ENCODE measurements at places on chromosomes 13 and 19.

GRCh38 chr13:83503424-83503823 lies 378.9 kb downstream of the SLITRK1 start:
- no peak for DNase-seq

DNA sequence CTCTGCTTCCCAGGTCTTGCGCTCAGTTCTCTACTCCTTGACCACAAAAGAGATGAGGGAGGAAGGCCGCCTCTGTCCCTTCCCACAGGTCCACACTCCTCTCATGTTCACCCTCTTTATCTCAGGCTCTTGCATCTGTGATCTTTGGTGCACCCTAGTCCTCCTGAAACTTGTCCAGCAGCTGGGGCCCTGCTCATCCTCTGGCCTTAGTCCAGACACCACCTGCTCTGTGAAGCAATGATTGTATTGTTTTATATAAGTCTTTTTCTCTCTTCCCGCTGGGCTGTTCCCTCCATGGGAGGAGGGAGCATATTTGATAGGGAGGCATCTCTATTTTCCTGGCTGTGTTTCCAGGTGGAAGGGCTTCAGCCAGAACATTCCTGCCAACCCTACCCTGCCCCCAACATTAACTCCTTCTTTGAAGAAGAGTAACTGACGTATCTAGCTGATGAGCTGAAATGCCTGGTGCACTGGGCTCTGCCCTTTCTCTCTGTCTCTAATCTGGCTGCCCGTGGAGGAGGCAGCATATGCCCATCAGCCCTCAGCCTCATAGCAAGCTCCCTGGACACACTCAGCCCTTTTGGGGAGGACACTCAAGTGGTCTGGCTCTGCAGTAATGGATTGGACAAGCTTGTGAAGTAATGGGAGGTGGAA lies 38.2 kb upstream of the SIAH3 start:
- no peak for DNase-seq

- DNase-seq, result no peak
These were observed 8.8 kb downstream of the SERPINE3 start for GRCh38 chr13:51348069-51348967.

DNA sequence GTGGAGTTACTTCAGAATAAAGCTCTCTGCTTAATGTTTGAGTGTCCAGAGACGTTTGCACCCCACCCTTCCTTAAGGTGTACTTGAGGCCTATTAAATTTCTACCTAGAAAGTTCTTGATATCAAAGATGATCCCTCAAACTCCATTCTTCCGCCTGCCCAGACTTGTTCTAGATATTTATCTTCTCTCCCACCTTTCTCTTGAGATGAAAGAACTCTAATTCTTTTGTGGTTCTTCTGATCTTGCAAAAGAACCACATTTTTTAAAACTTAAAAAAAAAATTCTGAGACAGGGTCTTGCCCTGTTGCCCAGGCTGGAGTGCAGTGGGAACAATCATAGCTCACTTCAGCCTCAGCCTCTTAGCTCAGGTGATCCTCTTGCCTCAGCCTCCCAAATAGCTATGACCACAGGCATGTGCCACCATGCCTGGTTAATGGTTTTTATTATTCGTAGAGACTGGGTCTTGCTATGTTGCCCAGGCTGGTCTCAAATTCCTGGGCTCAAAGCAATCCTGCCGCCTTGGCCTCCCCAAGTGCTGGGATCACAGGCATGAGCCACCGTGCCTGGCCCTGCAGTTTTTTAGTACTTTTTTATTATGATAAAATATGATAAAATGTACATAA lies 94.3 kb downstream of the SIPA1L3 start:
- DNase-seq, result no peak

- no peak for DNase-seq
These were observed 26.5 kb upstream of the CASP14 start for GRCh38 chr19:15022752-15023151.

GRCh38 chr13:45511310-45512097 lies 46.8 kb downstream of the COG3 start:
- DNase-seq, result peak; percentile 19

- no peak for DNase-seq
These were observed 123.1 kb downstream of the B3GLCT start for GRCh38 chr13:31322702-31323405.

- DNase-seq, result no peak
These were observed 15.9 kb downstream of the ZDHHC20 start for GRCh38 chr13:21443171-21443570.

DNA sequence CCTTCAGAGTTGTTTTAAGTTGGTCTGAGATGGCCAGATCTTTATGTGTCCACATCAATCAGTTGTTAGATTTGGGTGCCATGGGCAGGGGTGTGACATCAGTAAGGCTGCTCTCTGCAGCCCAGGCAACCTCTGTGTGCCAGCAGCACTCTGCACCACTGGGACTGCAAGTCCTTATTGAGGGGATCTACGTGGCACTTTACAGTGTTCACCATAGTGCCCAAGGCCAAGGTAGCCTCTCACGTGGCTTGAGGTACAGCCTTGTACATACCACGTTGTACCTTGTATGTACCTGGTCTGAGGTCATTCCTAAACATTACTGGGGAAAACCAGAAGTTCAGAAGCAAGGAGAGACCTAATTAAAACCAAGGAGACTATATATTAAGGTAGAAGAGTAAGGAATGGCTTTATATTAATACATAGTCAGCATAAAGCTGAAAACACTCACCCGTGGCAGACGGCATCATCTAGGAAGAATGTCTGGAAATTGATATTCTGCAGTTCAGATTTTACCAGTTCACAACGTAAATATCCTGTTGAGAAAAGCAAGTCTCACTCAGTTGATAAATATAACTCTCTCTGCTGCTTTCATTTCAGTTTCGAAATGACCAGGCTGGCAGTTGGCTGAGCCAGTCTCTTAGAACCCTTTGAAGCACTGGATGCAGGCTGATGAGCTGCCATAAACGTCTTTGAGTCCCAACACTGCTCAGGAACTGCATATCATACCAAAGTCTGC lies 128.8 kb downstream of the ZDHHC20 start:
- DNase-seq, result peak; percentile 39

DNA sequence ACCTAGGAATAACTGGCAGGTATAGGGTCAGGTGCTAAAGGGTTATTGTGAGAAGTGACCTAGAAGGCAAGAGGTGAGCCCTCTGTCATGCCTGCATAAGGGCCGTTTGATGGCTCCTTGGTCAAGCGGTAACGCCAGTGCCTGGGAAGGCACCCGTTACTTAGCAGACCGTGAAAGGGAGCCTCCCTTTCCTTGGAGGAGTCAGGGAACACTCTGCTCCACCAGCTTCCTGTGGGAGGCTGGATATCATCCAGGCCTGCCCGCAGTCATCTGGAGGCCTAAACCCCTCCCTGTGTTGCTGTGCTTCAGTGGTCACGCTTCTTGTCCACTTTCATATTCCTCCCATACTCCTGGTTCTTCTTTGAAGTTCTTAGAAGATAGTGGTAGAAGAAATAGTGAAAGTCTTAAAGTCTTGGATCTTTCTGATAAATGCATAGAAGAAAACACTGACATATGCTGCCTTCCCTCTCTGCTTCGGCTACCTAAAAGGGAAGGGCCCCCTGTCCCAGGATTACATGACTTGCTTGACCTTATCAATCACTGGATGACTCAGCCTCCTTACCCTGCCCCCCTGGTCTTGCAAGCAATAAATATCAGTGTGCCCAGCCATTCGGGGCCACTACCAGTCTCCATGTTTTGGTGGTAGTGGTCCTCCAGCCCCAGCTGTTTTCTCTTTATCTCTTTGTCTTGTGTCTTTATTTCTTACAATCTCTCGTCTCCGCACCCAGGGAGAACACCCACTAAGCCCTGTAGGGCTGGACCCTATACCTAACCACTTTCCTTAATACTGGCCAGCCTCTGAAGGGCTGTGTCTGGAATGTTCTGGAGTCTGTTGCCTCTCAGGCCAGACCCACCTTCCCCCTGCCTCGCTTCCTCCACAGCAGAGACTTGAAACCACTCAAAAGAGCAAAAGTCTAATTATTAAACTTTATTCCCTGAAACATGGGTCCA lies 16.1 kb upstream of the ABCC4 start:
- DNase-seq, result no peak

GRCh38 chr13:104477261-104477660 lies 1411.0 kb upstream of the SLC10A2 start:
- DNase-seq, result no peak

GRCh38 chr13:74114641-74115040 lies 19.6 kb downstream of the KLF12 start:
- no peak for DNase-seq

- no peak for DNase-seq
These were observed 8.3 kb upstream of the SYCN start for GRCh38 chr19:39212375-39212742.

DNA sequence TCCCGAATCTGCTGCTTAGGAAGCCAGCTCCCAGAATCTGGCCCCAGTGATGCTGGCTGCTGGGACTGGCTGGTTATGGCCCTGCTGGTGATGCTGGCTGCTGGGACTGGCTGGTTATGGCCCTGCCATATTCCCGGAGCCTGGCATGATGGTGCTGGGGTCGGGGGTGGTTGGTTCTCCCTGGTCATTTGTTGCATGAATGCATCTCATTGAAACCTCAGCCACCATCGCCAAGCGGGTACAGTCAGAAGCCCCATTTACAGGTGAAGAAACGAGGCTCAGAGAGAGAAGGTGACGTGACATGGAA lies 2.1 kb downstream of the PGLYRP1 start:
- no peak for DNase-seq

- DNase-seq, result no peak
These were observed 36.8 kb upstream of the SEMA6B start for GRCh38 chr19:4596033-4596904.

- no peak for DNase-seq
These were observed 6.7 kb downstream of the CD209 start for GRCh38 chr19:7740682-7741054.

DNA sequence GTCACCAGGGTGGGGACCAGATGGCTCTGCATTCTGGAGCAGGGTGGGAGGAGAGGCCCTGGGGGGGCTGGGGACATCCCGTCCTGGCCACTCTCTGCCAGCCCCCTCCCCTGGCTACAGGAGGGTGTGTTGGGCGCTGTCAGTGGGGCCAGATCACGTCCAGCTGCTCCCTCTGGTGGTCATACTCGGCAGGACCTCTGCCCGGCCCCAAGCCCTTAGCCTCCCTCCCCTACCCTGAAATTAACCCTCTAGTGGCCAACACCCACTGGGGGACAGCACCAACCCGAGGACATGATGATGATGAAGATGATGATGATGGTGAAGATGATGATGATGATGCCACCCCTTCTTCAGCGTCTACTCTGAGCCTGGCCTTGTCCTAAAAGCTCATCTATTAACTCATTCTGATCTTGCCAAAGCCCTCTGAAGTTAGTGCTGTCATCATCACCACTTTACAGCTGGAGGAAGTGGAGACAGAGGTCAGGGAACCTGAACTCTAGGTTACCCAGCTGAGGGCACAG lies 590 bp upstream of the LGI4 start:
- no peak for DNase-seq

DNA sequence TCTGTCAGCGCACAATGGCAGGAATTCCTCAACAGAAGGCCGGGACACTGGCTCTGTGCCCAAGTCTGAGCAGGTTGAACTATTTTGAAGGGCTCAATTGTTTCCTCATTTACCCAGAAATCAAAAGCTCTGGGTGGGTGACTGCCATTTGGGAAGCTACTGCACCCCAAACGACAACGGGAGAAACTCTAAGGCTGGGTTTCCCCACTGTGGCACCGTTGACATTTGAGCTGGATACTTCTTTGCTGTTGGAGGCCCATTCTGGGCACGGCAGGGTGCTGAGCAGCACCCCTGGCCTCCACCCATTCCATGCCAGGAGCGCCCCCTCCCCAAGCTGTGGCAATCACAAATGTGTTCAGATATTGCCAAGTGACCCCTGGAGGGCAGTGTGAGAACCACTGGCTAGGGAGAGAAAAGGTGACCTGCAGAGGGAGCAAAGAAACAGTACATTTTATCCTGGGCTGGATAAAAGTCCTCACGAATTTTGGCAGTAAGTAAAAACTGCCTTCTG lies 62.5 kb downstream of the RFX2 start:
- DNase-seq, result no peak

DNA sequence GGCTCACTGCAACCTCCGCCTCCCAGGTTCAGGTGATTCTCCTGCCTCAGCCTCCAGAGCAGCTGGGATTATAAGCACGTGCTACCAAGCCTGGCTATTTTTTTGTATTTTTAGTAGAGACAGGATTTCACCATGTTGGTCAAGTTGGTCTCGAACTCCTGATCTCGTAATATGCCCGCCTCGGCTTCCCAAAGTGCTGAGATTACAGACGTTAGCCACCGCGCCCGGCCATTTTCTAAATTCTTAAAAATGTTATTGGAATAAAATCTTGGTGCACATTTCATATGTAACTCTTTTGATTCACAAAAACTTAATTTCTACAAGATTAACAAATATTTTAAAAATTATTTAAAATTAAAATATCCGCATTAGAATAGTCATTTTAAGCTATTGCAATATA lies 1480.3 kb upstream of the SPRY2 start:
- DNase-seq, result no peak

GRCh38 chr19:19571071-19571786 lies 33.2 kb downstream of the CILP2 start:
- no peak for DNase-seq

DNA sequence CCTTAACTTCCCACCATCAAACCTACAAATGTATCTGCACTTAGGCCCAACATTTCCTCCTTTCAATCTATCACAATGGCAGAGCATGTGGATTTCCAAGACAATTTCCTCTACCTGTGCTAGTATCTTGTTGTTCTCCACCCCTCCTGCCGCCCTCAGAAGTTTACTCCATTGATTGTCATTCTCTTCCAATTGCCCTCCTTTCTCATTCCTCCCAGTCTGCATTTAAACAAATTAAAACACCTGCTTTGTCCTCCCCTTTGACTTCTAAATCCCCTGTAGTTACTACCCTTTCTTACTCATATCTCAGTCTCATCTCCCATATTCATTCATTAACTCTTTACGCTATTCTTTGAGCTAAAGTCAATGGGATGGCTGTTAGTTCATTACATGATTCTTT lies 370.6 kb downstream of the DIAPH3 start:
- DNase-seq, result no peak

DNA sequence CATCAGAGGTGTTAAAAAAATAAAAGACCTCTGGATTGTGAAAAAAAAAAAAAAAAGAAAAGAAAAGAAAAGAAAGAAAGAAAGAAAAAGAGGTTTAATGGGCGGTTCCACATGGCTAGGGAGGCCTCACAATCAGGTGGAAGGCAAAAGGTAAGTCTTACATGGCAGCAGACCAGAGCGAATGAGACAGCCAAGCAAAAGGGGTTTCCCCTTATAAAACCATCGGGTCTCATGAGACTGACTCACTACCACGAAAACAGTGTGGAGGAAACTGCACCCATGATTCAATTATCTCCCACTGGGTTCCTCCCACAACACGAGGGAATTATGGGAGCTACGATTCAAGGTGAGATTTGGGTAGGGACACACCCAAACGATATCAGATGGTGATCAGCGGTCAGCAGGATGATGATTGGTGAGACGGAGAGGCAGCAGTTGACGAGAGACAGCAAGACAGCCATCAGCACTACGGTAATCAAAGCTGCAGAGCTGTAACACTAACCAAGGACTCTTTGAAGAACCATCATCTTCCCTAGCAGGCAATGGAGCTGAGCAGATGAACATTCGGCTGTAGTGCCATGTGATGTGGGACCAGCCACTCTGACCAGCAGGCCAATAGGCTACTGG lies 3.9 kb upstream of the CD209 start:
- peak; percentile 45 for DNase-seq
